ENCODE measurements at places on chromosomes 16 and 17. TPM values are rescaled to one million over a fixed set of nuclear protein-coding genes. Genes with fewer than 3 reads are reported as not detected.

GRCh38 chr16:8583199-8583598 lies 7.1 kb downstream of the TMEM114 start:
- no peak for ATAC-seq

Gene NACA2
- total RNA-seq, result not detected

- ATAC-seq, result no peak
These were observed 442.8 kb downstream of the HS3ST4 start for GRCh38 chr16:26134588-26134987.

Gene KCNH6
- total RNA-seq, result not detected

- no peak for ATAC-seq
These were observed 1.6 kb downstream of the ITGAE start for GRCh38 chr17:3799181-3799945.

Gene SMIM22
- not detected for total RNA-seq

- ATAC-seq, result no peak
These were observed 57.4 kb upstream of the COX10 start for GRCh38 chr17:14011740-14012405.

DNA sequence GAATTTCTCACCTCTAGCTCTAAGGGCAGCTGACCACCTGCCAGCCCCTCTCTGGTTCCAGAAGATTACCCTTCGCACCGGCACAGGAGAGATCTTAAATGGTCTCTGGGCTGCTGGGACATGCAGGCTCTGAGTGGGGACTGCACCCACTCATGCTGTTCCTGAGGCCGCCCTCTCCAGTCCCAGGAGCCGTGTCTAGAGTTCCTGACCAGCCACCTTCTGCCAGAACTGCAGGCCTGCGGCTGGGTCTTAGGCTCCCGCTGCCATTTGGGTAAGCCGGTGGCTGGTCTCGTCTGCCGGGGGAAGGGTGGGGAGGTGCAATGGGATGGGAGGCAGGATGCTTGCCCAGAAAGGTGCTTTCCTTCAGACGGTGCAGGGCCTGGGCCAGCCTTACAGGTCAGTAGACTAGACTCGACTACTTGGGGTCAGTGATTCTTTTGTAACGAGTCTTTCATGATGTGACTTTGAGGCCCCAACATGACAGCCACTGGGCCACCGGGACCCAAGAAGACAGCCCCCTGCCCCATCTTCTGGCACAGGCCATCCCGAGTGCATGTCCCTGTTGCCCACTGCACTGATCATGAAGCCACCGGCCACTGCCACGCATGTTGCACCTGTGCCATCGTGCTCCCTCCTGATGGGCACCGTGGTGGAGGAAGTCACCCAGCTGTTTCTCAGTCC lies 26.4 kb downstream of the B9D1 start:
- no peak for ATAC-seq

- ATAC-seq, result no peak
These were observed 14.1 kb downstream of the CCL4 start for GRCh38 chr17:36117505-36118382.

Gene GSE1
- 65.5 TPM for total RNA-seq

Gene LASP1
- total RNA-seq, result 83.4 TPM

Gene SDF2
- total RNA-seq, result 43.2 TPM

GRCh38 chr16:13503960-13504635 lies 415.9 kb upstream of the ERCC4 start:
- no peak for ATAC-seq

- no peak for ATAC-seq
These were observed 4.1 kb upstream of the TNFRSF13B start for GRCh38 chr17:16975744-16976625.

DNA sequence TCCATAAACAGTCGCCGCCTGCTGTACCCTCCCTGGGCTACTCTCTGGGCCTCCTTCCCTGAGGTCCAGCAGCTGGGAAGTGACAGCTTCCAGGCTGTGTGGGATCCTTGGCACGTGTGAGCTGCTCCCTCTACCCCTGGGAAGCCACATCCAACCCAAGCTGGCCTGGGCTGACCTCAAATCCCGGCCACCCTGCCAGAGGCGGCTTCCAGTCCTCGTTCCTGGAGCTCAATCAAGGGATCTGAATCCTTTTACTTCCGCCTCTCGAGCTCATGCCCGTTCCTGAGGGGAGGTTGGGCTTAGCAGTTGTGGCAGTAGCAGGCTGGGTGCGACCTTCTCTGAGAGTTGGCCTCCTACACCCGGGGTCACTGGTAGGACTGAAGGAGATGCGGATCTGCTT lies 82.5 kb downstream of the NETO2 start:
- ATAC-seq, result no peak

DNA sequence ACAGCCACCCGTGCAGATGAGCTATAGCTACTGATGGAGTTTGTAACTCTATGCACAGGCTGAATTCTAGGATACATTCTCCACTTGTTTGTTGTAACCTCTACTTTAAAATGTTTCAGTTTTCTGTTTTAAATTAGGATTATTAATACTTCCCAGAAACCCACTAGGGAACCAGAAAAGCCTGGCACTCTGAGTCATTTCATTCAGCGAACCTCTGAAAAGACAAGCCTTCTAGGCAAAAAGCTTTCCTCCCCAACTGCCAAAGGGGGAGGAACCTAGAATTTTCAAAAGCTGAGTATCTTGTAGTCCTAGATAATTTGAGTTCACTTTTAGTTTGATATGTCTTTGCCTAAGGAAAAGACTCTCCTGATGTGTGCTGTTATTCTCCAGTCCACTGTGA lies 43.2 kb downstream of the GOSR1 start:
- ATAC-seq, result peak; percentile 28

- ATAC-seq, result peak; percentile 31
These were observed 124.5 kb upstream of the ZFHX3 start for GRCh38 chr16:73172241-73172972.

GRCh38 chr17:9284884-9285283 lies 263.6 kb downstream of the NTN1 start:
- ATAC-seq, result peak; percentile 72

- ATAC-seq, result no peak
These were observed 6.5 kb downstream of the LGALS3BP start for GRCh38 chr17:78973196-78973595.

Gene KRTAP1-1
- total RNA-seq, result not detected

DNA sequence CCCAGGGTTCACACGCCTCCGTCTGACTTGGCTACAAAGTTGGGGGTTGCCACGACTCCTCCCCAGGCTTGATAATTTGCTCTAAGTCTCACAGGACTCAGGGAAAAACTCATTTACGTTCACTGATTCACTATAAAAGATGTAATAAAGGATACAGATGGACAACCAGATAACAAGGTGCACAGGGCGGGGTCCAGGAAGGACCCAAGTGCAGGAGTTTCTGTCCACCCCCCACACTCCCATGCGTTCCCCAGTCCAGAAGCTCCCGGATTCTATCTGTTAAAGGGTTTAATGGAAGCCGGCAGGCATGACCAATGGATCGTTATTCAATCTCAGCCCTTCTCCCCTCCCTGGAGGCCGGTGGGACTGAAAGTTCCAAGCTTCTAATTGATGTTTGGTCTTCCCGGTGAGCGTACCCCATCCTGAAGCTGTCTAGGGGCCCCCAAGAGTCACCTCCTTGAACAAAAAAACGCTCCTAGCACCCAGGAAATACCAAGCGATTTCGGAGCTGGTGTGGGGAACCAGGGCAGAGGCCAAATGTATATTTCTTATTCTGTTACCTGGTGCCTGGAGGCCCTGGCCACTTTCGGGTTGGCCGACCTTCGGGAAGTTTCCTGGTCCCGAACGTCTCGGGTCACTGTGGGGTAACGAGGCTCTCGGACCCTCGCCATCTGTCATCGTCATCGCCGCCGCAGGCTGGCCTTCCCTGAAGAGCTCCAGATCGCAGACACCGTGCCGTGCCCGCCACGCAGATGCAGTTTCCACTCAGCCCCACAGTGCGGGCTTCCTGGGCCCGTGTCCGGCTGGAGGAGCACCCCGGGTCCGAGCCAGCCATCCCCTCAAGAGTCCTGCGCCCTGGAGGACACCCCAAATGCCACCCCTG lies 13.5 kb upstream of the METRNL start:
- ATAC-seq, result no peak

Gene C16orf54
- total RNA-seq, result 2.7 TPM

DNA sequence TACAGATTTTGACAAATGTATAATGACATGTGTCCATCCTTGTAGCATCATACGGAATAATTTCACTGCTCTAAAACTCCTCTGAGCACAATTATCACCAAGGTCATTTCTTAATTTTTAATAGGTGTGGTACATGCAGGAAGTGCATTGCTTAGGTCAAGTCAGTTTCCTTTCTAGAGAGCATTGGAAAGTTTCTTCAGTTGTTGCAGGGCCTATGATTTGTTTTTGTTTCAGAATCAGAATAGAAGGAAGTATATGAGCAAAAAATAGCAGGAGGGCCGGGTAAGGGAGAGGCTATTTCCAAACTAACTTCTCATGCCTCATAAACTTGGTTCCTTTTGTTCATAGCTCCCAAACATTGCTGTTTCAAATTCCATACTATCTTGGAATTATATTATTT lies 24.0 kb upstream of the SLFN5 start:
- ATAC-seq, result no peak

- ATAC-seq, result no peak
These were observed 338.5 kb downstream of the PMP22 start for GRCh38 chr17:14926526-14927122.

Gene CD300LF
- total RNA-seq, result not detected

DNA sequence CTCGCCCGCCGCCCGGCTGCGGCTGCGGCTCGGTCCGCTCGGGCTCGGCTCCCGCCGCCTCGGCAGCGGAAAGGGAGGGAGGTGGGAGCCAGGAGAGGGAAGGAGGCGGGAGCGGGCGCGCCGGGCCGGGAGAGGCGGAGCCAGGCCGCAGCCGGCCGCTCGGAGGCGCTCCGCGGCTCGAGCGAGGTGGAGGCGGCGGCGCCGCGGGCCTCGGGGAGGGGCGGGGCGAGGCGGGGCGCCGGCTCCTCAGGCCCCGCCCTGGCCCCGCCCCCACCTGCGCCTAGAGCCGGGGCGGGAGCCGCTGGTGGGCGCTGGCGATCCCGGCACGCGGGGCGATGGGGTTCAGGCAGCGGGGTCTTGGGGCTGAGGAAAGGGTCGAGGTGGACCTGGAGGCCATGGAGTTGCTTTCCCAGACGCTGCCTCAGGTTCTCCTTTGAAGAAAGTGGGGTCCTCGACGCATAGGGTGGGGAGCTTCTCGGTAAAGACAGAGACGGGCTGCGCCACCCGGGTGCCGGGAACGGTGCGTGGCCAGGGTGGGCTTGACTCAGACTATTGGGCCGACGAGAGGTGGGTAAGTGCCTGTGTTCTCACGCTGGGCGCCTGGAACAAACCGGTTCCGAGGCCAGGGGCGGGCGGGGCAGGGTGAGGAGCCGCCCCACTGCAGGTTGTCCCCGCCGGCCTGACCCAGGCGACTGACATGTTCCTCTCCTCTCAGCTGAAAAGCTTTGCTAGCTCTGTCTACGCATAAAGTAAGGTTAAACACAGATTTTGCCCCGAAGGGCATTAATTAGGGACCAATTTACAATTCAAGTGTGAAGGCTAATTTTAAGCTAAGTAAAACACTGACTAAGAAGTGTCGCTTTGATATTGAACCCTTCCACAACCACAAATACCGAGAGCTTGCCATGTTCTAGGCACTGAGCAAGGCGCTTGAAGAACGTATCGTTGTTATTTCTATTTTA lies at the start of gene CMTM4:
Gene CMTM4, minus strand, starts transcription at position 75 of the 962 bp plus-strand sequence. CDS start 218 bp downstream, outside the sequence.
- ATAC-seq, result peak; percentile 98

Gene C17orf78
- total RNA-seq, result not detected

DNA sequence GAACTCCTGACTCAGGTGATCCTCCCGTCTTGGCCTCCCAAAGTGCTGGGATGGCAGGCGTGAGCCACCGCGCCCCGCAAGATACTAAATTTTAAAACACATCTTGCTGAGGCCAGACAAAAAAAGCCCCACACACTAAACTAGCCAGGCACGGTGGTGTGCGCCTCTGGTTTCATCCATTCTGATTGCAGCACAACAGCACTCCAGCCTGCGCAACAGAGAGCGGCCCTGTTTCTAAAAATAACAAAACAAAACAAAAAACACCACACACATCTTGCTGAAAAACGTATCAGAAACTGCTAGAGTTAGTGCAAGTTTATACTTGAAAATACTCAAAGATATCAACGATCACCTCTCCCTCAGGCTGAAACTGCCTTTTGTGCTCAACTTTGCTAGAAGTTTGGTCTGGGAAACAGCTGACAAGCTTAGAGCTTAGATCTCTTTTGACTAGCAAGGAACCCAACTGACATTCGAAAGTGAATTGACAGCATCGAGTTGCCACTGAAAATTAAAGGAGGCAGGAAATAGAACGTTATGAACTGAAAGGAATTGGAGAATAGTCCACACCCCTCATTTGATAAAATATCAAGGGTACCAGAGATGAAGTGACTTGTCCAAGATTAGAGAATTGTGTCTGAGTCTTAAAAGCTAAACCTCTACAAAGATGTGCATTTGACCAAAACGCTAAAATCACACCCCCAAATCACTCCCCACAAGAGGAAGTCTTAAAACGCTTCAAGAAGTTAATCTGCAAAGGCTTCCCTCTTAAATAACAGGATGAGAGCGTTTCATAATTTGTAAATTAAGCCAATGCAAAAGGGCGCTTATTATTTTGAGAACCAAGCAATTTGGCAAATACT lies 908 bp downstream of the COG4 start:
- ATAC-seq, result no peak

GRCh38 chr16:81201267-81201666 lies 37.2 kb upstream of the BCO1 start:
- ATAC-seq, result no peak

GRCh38 chr17:75691371-75691791 lies 24.2 kb downstream of the SAP30BP start:
- ATAC-seq, result no peak

Gene PRAC2
- not detected for total RNA-seq

Gene KRT16
- 78.8 TPM for total RNA-seq

DNA sequence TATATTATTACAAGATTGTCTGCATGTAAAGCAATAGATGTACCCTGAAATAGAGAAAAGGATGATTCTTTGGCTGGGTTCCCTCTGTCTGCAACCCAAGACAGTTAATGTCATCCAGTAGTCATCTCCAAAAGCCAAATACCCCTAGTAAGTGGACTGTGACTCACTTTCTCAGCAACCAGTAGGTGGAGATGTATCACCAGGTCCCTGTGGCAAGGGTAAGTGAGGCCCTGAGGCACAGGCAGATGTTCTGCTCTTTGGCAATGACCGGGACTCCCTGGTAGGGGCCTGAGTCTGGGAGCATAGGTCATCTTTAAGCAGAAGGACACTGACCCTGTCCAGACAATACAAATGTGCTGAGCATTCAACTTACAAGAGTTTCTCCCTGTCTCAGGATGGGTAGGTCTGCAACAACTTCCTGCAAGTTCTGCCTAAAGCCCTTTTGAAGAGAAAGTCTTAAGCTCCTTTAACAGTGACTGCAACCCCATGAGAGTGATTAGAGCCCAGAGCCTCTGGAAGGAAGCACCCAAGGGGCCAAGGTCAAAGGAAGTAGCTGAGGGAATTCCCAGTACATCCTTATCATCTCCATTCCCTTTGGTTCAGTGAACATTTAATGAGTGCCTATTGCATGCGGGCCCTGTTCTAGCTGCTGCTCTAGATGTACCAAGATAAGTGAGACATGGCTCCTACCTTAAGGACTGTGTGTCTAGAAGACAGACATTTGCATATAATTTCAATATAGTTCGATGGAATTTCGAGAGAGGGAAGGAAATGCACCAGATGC lies 31.9 kb downstream of the PMP22 start:
- ATAC-seq, result peak; percentile 31
